ENCODE measurements at places on chromosomes 3 and 15. TPM values are rescaled to one million over a fixed set of nuclear protein-coding genes. Genes with fewer than 3 reads are reported as not detected.

GRCh38 chr3:179181993-179182551, 33.9 kb downstream of the PIK3CA start:
- no peak overlapping the region for H3K27ac ChIP-seq
- H3K27me3 ChIP-seq = no peaks in the 10 kb centered on the region
- H3K4me3 ChIP-seq = no peak overlapping the region

DNA sequence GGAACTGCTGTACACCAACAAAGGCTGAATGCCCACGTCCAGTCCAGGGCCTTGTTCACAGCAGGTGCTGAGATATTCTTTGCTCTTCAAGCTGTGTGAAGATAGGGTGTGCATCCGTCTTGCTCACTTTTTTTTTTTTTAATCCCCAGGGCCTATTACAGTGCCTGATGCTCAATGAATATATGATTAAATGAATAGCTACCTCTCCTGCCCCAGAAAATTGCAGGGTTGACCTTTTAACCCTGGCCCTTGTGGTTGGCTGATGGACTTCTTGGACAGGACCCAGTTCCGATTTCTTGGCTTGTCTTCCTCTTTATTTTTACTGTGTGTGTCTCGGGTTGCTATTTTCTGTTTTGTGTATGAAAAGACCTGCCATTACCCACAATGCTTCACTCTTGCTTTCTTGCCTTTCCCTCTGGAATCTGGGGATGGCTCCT, 2.9 kb upstream of the FYTTD1 start:
- H3K4me1 ChIP-seq = peaks cover 18% of the 10 kb centered on the region
- no peak overlapping the region for H3K4me3 ChIP-seq
- DNase-seq = no peak
- no peaks in the 10 kb centered on the region for H3K27me3 ChIP-seq
- H3K36me3 ChIP-seq = no peaks in the 10 kb centered on the region
- H3K27ac ChIP-seq = no peak overlapping the region

DNA sequence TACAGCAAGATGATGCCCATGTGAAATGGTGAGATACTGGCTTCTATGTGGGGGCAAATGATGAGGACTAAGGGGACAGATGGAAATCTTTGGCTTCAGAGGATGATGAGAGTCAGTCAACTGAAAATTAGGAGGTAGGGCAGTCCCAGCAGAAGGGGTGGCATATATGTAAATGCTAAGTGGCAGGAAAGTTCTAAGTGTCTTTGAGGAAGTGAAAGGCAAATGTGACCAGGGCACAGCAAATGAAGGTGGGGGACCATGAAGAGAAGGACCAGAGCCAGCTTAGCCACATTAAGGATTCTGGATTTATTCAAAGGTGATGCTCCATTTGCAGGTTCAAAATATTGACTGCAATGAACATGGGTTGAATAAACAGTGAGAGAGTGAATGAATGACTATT, 29.2 kb upstream of the LIMD1 start:
- H3K27me3 ChIP-seq = no peaks in the 10 kb centered on the region
- H3K36me3 ChIP-seq = no peaks in the 10 kb centered on the region
- H3K4me1 ChIP-seq = peaks cover 26% of the 10 kb centered on the region
- DNase-seq = no peak

GRCh38 chr15:35557544-35557943, 11.6 kb upstream of the DPH6 start:
- H3K27ac ChIP-seq = no peak overlapping the region
- H3K36me3 ChIP-seq = no peaks in the 10 kb centered on the region
- H3K4me1 ChIP-seq = peaks cover 2% of the 10 kb centered on the region
- no peak for DNase-seq

DNA sequence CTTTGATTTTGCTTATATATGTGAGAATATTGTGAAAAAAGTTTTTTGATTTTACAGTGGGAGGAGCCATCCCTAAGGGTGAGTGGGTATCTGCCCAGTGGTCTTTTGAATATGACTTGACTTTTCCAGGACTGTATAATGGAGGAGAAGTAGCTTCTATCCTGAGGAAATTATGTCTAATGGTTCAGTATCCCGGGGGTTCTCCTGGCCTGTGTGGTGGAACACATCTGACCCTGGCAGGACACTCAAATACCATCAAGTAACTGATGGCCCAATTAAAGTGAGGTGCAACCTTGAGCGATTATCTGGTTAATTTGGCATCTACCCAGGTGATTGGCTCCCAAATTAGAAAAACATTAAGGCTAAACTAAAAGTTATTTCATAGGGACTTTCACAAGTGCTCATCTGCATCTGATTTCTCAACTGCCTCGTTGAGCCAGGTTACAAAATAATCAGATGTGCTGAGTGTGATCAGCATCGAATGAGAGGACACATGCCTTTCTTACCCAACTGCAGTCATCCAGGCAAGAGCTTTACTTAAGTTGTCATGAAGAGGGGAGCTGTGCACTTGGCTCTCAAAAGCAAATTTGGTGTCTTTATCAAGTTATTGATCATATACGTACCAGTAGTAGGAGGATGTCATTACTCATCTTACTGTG, 201.4 kb downstream of the IL5RA start:
- no peak overlapping the region for H3K27ac ChIP-seq
- no peak overlapping the region for H3K4me3 ChIP-seq
- H3K4me1 ChIP-seq = no peaks in the 10 kb centered on the region
- H3K27me3 ChIP-seq = peaks cover 1% of the 10 kb centered on the region
- H3K36me3 ChIP-seq = no peaks in the 10 kb centered on the region

GRCh38 chr15:87211547-87211946, 1045.0 kb downstream of the NTRK3 start:
- H3K27ac ChIP-seq = no peak overlapping the region
- H3K36me3 ChIP-seq = no peaks in the 10 kb centered on the region
- DNase-seq = no peak
- H3K27me3 ChIP-seq = no peaks in the 10 kb centered on the region
- H3K4me1 ChIP-seq = no peaks in the 10 kb centered on the region

GRCh38 chr3:189372243-189372642, 200.5 kb downstream of the TPRG1 start:
- no peak for DNase-seq
- H3K27ac ChIP-seq = no peak overlapping the region
- no peaks in the 10 kb centered on the region for H3K27me3 ChIP-seq
- H3K4me3 ChIP-seq = no peak overlapping the region
- H3K4me1 ChIP-seq = peaks cover 20% of the 10 kb centered on the region

DNA sequence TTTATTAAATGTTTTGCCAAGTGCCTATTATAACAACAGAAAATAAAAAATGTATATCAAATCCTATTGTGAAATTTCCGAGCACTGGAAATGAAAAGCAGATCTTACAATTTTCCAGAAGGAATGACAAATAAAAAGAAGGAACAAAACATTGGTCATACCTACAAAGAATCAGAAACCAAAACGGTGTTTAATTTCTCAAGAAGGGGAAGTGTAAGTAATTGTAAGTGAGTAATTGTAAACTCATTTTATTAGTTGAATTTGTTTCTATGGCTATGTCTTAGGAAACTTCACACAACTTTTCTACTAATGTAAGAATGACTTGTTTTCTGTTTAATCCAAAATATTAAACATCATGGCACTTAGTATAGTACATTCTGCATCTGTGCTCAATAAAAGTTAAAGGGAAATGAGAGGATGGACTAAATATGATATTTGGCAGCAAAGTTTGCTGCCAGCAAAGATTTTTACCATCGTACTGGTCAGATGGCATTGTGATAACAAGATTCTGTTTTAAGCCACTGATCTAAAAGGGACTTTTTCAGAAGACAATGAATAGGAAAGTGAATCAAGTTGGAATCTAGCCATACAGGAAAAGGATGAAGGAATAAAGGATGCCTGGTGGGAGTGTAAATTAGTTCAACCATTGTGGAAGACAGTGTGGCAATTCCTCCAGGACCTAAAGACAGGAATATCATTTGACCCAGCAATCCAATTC, 232.4 kb downstream of the NFKBIZ start:
- peaks cover 40% of the 10 kb centered on the region for H3K4me1 ChIP-seq
- DNase-seq = no peak
- no peak overlapping the region for H3K4me3 ChIP-seq
- peaks cover 32% of the 10 kb centered on the region for H3K36me3 ChIP-seq
- H3K27ac ChIP-seq = no peak overlapping the region
- peaks cover 4% of the 10 kb centered on the region for H3K27me3 ChIP-seq

DNA sequence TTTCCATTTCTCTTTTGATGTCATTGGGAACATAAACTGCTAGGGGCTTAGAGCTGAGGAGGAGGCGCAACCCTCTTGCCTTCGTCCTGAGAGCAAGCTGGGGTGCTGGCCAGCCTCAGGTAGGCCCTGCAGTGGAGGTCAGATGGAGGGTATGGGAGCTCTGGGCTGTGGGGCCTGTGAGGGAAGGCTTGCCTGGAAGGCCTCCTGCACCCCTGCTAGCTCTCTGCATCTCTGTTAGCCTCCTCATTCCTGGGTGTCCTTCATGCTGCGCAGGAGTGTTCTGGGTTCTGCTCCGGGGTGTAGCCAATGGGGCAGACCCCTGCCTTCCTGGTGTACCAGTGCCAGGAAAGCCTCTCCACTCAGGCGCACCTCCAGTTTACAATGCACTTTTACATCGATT, 11.8 kb downstream of the GP5 start:
- H3K36me3 ChIP-seq = no peaks in the 10 kb centered on the region
- no peak overlapping the region for H3K4me3 ChIP-seq
- no peak overlapping the region for H3K27ac ChIP-seq
- peaks cover 29% of the 10 kb centered on the region for H3K27me3 ChIP-seq

GRCh38 chr3:46701181-46701939, at the start of gene TMIE:
TSS of gene TMIE (plus strand) at chr3:46701392. CDS start at chr3:46701488, 96 bp downstream.
- H3K27ac ChIP-seq = no peak within 1 kb of the TSS
- no peak within 1 kb of the TSS for H3K4me3 ChIP-seq
- peaks cover 31% of the 10 kb centered on the region for H3K27me3 ChIP-seq
- no peaks in the 10 kb centered on the region for H3K4me1 ChIP-seq
- no peak for DNase-seq
- H3K36me3 ChIP-seq = no peaks in the 10 kb centered on the region

DNA sequence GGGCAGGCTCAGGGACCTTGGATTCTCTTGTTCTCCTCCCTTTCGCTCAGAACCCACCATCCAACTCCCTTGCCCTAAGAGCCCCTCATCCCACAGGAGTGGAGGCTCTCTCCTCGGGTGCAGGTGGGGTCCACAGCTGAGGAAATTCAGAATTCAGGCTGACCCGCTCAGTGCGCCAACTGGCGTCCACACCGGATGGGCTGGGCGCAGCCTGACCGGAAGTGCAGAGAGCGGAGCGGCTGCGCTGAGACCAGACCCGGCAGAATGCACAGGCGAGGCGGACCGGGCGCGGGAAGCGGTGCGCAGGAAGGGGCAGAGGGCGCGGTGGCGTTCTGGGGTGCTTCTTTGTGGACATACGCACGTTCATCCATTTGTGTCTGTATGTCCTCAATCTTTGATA, 210.4 kb upstream of the NDN start:
- no peak for DNase-seq
- no peaks in the 10 kb centered on the region for H3K4me1 ChIP-seq
- H3K27me3 ChIP-seq = no peaks in the 10 kb centered on the region
- no peak overlapping the region for H3K4me3 ChIP-seq
- no peak overlapping the region for H3K27ac ChIP-seq

DNA sequence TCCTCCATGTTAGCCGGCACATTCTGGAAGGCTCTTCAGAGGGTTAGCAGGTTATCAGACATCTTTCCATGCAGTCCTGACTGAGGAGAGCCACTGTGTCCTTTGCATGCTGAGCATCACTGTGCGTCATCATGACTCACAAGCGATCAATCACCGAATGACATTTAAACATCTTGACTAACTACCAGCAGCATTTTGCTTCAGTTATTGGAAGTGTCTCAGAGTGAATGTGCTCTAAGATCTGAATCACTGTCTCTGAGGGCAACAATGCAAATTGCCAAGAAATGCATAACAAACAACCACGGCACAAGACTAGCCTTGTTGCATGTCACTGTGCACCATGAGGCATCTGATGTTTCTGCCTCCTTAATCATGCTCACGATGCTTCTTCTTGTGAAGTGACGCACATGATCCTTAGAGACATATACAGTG, 18.3 kb upstream of the ATP8B4 start:
- DNase-seq = peak; percentile 45
- H3K4me3 ChIP-seq = peak overlapping the region; percentile 28
- H3K4me1 ChIP-seq = peaks cover 47% of the 10 kb centered on the region
- no peaks in the 10 kb centered on the region for H3K27me3 ChIP-seq
- H3K27ac ChIP-seq = peak overlapping the region; percentile 64

DNA sequence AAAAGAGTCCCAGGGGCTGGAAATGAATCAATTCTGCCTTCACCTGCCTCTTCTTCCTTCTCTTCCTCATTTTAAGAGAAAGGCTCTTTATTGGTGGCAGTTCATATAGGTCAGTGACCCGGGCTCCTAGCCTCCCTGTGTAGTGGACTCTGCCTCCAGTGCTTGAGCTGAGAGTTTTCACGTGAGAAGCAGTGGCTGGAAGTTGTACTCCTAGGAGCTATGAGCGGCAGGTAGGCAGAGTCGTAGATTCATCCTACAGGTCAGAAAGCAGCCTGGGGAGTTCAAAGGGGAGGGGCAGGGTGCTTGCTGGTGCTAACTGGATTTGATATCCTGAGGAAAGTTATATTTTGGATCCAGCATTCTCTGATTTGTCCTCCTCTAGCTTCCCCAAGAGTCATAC, 101.1 kb downstream of the RPLP1 start:
- no peaks in the 10 kb centered on the region for H3K4me1 ChIP-seq
- H3K4me3 ChIP-seq = no peak overlapping the region
- H3K27me3 ChIP-seq = peaks cover 8% of the 10 kb centered on the region
- no peak for DNase-seq
- H3K36me3 ChIP-seq = no peaks in the 10 kb centered on the region
- no peak overlapping the region for H3K27ac ChIP-seq

DNA sequence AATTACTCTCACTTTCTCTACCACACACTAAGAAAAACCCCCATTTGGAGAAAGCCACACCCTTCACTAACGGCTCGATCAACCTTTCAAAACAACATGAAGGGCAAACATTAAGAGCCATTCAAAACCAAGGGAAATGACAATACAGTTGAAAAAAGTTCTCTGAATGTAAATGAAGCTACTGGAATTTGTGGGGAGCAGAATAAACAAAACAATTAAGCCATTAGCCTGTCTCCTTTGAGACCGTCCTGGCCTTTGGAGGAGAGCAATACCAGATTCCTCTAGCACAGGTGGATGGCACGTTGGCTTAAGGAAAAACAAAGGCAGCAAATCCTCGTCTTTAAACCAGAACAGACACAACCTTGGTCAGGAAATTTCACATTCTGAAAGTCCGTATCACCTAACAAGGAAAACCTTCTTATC, 18.7 kb downstream of the MYO1E start:
- H3K4me3 ChIP-seq = no peak overlapping the region
- H3K4me1 ChIP-seq = peaks cover 58% of the 10 kb centered on the region
- H3K27me3 ChIP-seq = peaks cover 36% of the 10 kb centered on the region
- no peak overlapping the region for H3K27ac ChIP-seq
- peaks cover 6% of the 10 kb centered on the region for H3K36me3 ChIP-seq

The UROC1 gene
- total RNA-seq = not detected

The TRAT1 gene
- 165 TPM for total RNA-seq

The SUCNR1 gene
- total RNA-seq = not detected

The RHOV gene
- not detected for total RNA-seq

The ATP2B2 gene
- total RNA-seq = not detected

The HEG1 gene
- total RNA-seq = 27.7 TPM
